ENCODE measurements at places on chromosomes 4 and X.

DNA sequence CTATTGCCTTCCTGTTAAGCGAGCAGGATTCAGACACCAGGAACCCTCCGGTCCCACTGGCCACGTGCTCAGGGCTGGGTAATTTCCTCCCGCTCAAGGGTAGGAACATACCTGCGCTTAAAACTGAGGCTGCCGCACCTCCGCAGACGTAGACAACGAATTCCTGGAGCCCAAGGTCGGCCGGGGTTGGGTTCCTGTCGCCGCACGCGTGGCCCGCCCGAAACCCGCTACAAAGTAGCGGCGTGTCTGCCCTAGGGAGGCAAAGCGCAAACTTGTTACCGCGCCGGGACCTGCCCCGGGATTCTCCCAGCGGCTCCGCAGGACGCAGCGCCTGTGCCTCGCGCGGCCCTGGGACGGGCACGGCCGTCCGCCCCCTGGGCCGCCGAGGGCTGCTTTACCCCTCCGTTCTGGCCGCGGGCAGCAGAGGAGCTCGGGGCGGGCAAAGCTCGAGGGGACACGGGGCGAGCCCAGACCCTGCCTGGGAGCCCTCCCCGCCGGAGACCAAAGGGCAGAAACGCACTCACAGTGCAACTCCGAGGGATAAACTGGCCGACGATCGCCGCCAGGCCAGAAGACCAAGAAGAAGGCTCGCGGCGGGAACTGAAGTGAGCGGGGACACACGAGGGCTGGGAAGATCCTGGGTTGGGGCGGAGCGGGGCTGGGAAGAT lies at the start of gene ERVMER34-1:
Gene ERVMER34-1, minus strand, starts transcription at position 607 of the 668 bp plus-strand sequence. CDS start 5,905 bp downstream, outside the sequence.
- DNase-seq = no peak

- DNase-seq = peak; percentile 59
Observed at GRCh38 chr4:1748465-1748995, 27.2 kb downstream of the TACC3 start.

DNA sequence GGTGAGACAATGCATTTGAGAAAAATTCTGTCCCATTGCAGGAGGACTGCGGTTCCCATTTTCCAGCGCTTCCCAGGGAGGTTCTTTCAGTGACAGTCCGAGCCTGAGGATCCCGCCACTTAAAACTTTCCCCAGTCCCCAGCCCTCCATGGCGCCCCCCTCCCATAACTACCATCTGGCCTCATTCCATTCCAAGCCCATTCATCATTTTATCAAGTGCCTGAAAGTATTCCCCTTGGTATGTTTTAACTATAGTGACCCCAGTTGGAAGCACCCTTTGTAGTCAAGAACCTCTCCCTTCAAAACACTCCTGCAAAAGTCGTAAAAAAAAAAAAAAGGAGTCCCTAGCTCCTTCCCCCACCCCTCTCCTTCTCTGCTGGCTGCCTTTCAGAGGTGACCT lies 1.2 kb downstream of the RASL11B start:
- no peak for DNase-seq

- no peak for DNase-seq
Observed at GRCh38 chrX:33132569-33132968, 78.8 kb downstream of the DMD start.

GRCh38 chrX:112946227-112946626 lies 105.6 kb upstream of the AMOT start:
- DNase-seq = no peak

DNA sequence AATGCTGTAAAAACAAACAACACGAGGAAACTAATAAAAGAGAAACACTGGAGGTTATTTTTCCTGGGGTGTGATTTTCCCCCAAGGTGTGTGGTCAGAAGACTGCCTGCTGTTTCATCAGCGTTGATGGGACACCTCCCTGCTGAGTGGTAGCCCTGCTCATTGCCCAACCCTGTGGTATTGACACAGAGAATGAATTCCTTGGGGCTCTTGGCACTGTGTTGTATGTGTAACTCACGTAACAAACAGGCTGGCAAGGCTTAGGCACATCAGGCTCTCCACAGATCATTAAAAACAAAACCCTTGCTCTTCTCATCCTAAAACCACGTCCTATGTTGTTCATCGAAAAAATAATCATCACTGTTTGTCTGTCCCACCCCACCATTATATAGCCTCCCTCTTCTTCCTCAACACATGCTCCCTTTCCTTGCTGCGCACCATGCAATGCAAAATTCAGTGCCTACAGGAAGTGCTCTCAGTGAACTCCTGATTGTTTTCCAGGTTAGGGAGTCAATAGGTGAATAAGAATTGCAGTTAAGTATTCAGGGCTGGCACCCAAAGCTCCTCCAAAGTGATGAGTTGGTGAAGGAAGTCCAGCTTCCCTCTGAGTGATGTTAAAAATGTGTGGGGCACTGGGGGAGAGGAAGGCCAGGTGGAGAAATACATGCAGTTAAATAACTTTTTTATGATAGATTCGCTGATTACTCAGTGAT lies 11.4 kb upstream of the PUDP start:
- DNase-seq = no peak

DNA sequence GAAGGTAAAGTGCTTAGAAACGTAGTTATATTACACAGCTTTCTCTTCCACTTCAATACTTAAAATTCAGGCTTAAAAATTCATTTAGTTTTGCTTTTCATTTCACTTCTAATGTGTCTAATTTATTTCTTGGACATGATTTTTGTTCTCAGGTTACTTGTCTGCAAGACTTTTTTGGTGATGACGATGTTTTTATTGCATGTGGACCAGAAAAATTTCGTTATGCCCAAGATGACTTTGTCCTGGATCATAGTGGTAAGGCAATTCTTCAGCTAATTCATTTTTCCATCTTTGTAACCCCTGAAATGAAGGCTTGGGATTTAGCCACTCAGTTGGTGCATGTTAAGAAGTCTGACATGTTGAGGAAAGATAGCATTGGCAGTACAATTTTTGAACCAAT lies 114.7 kb downstream of the DCLK2 start:
- DNase-seq = no peak

- DNase-seq = no peak
Observed at GRCh38 chr4:3729188-3729881, 36.9 kb upstream of the ADRA2C start.

DNA sequence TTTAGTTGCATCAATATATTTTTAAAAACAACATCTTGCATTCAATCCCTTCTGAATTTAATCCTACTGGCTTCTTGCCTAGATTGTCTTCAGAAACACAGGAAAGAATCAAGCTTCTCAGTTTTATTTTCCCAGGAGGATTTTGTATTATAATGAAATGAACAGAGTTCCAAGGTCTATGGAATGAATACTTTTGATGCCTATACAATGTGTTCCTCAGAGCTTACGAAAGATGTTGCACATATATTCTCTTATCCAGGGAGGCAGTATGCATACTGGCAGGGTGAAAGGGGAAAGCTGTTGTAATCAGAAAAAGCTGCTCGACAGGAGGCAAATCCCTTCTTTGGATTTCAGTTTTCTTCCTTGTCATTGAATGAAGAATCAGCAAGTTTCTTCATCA lies 8.8 kb downstream of the TMPRSS11D start:
- DNase-seq = no peak

GRCh38 chr4:158775091-158775651 lies 6.3 kb downstream of the FNIP2 start:
- DNase-seq = no peak

DNA sequence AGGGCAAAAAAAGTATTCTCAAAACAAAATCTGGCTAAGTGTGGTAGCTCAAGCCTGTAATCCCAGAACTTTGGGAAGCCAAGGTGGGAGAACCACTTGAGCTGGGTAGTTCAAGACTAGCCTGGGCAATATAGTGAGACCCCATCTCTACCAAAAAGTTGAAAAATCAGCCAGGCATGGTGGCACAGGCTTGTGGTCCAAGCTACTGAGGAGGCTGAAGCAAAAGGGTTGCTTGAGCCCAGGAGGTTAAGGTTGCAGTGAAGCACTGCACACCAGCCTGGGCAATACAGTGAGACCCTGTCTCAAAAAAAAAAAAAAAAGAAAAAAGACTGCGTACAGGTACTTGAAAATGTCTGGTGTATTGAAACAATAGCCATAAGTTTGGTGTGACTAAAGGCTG lies 1.7 kb upstream of the SDAD1 start:
- no peak for DNase-seq

DNA sequence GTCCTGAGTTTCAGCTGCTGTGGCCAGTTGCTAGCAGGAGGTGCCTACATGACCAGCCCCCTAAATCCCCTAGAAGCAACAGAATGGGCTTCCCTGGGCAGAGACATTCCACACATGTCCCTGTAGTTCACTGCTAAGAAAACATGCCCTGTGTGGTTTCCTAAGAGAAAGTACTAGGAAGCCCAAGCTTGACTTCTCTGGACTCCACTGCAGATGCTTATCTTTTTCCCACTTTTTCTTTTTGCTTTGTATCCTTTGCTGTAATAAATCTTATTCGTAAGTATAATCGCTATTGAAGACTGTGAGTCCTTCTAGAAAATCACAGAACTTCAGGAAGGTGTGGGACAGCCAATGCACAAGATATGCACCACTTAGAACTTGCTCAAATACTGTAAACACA lies 15.6 kb downstream of the RPGR start:
- no peak for DNase-seq

- DNase-seq = no peak
Observed at GRCh38 chr4:79576429-79576753, 168.4 kb upstream of the GK2 start.

GRCh38 chrX:68983004-68983857 lies 154.4 kb downstream of the EFNB1 start:
- no peak for DNase-seq

DNA sequence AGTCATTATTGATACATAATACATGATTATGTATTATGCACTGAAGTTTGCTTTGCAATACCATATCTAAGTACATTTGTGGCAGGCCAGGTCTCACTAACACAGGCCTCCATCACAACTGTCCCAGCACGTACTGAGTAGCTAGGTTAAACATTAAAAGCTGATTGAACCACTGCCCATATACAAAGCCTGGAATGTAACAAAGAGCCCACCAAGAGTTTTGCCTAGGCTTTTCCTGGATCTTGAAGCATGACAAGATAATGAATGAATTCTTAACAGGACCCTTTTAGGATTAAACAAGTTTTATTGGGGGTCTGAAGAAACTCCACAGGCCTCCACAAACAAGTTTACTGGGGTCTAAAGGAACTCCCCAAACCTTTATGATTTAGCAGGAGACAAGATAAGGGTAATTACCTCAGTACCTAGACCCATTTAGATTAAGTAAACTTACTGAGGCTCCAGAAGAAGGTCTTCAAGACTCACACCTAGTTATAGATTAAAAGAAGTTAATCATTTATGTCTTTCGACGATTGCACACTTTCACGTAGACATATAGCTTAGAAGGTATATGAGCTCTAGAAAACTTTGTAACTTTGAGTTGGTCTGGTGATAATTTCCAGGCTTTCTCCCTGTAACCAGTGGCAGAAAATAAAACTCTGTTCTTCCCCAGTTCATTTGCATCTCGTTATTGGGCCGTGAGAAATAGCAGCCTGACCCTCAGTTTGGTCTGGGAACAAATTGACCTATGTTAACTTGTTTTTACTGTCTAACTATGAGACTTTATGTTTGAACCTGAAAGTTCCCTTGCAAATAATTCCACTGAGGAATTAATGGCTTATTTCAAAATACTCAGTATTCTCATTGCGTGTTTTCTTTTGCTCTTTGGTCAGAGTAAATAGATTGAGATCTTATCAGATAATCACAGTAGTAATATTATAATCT lies 84.8 kb downstream of the PHEX start:
- DNase-seq = no peak

DNA sequence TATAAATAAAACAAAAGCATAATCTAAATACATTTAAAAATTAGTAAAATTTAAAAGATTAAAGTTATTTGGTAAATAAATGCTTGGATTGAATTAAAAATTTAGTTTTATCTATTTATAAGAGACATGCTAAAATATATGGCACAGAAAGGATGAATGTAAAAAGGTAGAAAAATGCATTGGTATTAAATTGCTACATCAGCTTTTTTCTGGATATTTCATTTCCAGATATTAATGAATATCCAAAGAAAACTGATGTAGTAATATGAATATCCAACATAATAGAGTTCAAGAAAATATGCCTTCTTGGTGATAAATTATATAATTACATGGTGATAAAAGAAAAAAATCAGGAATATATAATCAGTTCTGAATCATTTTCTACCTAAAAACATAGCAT lies 1743.9 kb downstream of the RPA4 start:
- no peak for DNase-seq

DNA sequence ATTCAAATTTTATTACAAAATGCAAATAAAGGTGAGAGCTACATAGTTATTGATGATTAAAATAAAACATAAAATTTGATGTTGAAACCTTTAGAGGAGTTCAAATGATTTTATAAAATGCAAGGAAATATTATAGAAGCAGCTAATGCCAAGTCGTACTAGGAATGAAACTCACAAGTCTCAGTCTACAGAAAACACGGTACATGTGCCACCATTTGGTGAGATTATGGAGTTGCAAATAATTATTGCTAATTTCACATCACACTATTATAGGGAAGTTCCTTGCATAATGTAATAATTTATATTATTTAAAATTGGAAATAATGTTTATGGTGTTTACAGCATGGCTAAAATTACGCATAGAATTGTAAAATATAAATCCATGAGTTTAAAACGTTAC lies 1601.7 kb upstream of the TENM3 start:
- DNase-seq = no peak

GRCh38 chr4:14701896-14702295 lies 300.4 kb upstream of the CPEB2 start:
- no peak for DNase-seq

- no peak for DNase-seq
Observed at GRCh38 chr4:138954428-138954827, 61.2 kb upstream of the NOCT start.

DNA sequence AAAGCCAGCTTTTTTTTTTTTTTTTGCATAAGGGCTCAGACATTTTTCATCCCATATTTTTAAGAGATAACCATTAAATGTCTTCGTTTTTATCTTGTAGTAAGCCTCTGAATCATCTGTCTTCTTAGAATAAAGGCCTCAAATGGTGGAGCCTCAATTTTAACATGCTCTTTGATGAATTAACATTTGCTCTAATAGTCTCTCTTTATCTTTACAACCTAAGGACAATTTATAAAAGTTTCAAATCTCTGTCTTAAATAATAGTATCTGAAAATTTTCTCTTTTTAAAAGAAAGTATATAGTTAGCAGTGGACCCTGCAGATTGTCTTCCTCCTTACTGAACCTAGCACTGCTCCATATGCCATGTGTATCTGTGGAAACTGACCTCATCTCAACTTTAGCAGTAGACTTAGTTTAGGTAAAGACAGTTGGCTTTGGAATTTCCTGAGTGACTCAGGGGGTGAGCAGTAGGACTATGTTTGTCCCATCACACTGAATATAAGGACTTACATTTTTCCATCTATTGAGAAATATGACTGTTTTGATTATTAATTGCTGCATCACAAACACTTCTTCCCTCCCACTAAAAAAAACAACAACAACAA lies 1658.0 kb downstream of the STIM2 start:
- no peak for DNase-seq

GRCh38 chr4:87500092-87500462 lies 29.1 kb downstream of the SPARCL1 start:
- DNase-seq = no peak

- DNase-seq = no peak
Observed at GRCh38 chrX:147859666-147860065, 52.1 kb upstream of the FMR1 start.
